T-helper 1 cell (primary cell): ENCODE measurements at places on chromosomes 11 and 22.

DNA sequence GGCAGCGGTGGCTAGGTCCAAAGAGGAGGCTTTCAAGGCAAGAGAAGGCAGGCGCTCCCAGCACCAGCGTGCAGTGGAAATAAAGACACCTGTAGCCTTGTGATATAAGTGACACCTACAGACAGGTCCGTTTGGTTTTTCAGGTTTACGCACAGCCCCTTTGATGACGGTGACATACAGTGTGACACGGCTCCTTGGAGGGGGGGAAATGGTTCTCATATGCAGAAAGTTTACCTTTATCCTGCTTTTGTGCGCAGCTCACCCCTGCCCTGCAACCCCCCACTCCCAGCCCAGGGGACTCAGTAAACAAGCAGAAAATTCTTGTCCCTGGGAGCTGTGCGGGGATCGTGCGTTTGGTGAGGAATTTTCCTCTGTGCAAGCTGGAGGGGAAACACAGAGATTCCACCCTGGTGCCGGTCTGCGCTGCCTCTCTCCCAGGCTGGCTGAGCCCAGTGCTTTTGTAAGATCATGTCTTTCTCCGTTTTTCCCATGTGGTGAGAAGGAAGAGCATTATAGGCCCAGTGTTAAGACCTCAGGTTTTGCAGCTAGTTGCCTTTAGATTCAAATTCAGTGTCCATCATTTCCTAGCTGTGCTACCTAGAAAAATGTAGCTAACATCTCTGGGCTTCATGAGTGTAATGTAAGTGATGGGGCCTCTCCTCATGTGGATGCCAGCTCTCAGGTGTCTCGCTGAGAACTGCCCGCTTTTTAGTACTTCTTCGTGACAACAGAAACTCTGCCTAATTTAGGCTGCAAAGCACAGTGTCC is at the start of gene ELF5:
Gene ELF5 (minus strand): TSS at position 113 of the 768 bp plus-strand sequence. CDS start 8,045 bp downstream, outside the sequence.
- DNase-seq = no peak

- no peak for DNase-seq
These were observed 921.0 kb downstream of the KCNA4 start for GRCh38 chr11:29095821-29096220.

DNA sequence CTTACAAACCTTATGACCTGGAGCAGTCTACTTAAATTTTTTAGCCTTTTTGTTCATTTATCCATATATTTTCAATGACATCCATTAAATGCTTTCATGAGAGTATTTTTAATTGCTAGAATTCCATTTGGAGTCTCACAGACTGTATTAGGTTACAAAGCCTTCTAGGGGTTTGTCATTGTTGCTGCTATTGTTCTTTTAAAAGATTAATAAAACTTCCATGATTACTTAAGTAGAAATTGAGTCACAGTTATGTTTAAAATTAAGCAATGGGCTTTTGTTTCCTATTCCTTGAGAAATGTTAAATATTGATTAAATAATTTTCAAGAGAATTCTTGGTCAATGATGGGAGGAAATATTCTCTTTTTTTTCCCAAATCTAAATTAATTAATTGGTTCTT is 1408.4 kb upstream of the RAG2 start:
- no peak for DNase-seq

DNA sequence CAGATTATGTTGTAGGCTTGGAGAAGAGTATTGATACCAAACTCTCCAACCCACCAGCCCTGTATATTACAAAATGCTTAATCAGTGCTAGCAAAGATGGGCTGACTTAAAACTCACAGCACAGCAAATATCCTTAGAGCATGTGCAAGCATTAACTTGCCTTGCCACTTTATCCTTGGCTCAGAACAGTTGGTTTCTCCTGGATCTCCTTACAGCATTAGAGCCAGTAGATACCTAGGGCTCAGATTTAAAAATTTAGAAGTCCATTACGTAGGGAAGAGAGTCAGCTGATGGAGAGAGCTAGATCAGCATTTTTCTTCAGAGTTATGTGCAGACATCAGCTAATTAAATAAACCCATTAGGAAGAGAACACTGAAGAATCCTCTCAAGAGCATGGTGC is 198.5 kb upstream of the ZBED5 start:
- DNase-seq = no peak

DNA sequence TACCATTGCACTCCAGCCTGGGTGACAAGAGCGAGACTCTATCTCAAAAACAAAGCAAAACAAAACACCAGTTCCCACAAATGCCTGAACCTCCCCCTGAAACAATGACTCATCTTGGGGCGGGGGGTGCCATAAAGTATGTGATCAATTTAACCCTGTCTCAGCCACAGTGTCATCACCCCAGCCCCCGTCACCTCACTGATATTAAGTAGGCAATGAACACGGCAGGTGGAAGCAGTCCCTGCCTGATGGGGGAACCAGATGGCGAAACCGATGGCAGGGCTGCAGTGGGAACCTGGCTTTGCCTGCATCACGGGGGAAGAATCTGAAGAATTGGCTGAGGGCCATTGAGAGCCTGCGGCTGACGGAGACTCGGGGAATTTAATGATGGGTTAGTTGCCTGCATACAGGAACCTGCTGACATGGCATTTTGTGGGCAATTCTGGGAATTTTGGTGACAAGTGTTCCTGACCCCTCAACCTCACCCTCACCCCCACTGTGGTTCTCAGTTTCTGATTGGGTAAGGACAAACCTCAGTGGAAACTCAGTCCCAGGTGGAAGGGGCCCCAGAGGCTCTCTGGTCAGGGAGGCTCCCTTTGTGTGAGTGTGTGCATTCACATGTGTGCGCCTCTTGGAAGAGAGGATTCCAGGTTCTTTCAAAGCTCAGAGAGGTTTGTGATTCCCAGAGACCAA is 39.1 kb upstream of the SHISAL1 start:
- no peak for DNase-seq

- DNase-seq = peak; percentile 41
These were observed 1.3 kb upstream of the KDM2A start for GRCh38 chr11:67117672-67118180.

- no peak for DNase-seq
These were observed at the start of gene CNTN5 for GRCh38 chr11:99020352-99021225. Gene CNTN5, plus strand, starts transcription at chr11:99020949.

DNA sequence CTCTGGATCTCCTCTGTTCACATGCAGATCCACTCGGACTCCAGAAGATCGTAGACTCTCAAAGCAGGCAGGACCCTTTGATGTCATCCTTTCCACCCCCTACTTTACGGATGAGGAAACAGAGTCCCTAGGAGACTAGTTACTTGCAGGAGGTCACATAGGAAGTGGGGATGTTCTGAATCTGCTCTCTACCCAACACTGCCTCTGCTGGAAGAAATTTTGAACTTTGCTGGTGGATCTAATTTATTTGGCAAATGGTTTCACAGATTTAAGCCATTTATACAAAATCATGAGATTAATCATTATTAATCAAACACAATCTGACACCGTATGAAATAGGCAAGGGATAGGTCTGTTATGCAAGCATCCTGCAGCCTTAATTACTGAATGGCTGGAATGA is 55.0 kb upstream of the USP47 start:
- no peak for DNase-seq

DNA sequence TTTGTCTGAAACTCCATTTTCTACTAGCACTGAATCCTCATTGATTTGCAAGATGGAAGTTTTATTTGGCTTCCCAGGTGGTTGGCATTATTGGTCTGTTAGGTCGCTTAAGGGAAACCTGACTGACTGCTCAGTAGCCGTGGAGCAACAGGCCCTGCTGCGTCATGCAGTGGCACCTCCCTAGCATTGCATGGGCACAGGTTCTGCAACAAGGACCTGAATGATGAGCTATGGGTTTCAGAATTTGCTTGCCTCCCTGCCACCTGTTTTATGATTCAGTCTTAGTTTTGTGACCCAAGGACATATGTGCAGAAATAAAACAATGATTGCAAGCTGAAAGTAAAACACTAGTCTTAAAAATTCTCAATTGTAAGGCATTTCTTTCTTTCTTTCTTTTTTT is 128.5 kb downstream of the SLC1A2 start:
- DNase-seq = no peak

GRCh38 chr11:16933756-16934603 is 80.2 kb downstream of the PLEKHA7 start:
- DNase-seq = no peak

DNA sequence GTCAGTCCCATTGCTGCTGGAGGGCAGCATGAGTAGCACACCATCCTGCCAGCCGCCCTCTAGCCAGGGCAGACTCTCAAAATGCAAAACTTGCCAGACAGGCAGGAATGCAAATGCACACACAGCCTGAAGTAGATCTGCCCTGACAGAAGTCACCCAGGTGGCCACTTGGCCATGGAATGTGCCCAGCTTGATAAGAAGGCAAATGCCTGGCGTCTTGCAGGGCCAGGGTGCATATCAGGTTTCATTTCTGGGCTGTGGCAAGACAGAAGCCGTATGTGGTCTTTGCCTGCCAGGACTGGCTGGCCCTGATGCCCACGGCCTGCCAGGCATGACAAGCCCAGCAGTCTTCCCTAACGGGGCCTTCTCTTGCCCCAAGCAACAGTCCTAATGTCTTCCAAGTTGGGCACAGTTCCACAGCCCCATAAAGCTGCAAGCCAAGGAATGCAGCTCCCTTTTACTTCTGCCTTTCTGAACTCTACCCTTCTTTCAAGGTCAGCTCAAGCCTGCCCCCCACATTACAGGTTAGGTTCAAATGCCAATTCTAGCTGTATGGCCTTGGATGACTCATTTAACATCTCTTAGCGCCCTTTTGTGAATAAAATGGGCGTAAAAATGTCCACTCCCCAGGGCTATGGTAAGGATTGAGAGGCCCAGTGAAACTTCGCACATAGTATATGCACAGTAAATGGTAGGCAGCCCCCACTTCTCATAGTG is 29.7 kb downstream of the POU2AF3 start:
- no peak for DNase-seq

- peak; percentile 8 for DNase-seq
These were observed 114.8 kb downstream of the KCNQ1OT1 start for GRCh38 chr11:2584812-2585565.

DNA sequence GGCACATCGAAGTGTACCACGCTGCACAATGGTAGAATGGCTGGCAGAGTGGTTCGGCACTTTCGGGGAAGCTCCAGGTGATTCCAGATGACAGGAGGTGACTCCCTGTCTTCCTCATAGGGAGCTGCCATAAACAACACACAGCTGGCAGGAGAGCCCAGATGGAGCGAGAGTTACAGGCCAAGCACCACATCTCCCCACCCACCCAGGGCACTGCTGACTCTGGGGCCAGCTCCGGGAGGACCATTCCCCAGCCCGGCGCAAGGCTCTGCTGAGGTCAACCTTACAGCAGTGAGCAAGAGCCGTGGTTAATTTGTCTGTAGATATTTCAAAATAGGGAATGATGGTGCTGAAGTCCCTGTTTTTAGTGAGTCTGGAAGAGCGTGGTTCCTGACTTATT is 78.8 kb upstream of the HMGXB4 start:
- DNase-seq = no peak

DNA sequence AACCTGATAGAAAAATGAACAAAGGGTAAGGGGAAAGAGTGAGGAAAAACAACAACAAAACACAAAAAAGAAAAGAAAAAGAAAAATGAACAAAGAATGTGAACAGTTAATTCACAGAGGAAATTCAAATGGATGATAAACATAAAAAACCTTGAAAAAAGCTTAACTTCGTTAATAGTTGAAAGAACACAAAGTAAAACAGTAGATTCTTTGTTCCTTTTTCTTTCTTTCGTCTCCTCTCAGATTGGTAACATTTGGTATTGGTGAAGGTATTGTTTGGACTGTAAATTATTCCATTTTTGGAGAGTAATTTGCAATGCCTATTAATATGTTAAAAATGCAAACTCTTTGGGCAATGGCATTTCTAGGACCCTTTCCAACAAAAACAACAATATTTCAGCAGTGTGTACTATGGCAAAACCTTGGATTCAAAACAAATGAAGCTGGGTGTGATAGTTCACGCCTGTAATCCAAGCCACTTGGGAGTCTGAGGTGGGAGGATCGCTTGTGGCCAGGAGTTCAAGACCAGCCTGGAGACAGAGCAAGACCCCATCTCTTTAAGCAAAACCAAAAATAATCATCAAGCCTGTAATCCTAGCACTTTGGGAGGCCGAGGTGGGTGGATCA is 3.3 kb upstream of the BACE1 start:
- no peak for DNase-seq

- no peak for DNase-seq
These were observed 55.2 kb downstream of the SLC1A2 start for GRCh38 chr11:35363854-35364780.

GRCh38 chr11:35390737-35391682 is 28.3 kb downstream of the SLC1A2 start:
- DNase-seq = no peak

DNA sequence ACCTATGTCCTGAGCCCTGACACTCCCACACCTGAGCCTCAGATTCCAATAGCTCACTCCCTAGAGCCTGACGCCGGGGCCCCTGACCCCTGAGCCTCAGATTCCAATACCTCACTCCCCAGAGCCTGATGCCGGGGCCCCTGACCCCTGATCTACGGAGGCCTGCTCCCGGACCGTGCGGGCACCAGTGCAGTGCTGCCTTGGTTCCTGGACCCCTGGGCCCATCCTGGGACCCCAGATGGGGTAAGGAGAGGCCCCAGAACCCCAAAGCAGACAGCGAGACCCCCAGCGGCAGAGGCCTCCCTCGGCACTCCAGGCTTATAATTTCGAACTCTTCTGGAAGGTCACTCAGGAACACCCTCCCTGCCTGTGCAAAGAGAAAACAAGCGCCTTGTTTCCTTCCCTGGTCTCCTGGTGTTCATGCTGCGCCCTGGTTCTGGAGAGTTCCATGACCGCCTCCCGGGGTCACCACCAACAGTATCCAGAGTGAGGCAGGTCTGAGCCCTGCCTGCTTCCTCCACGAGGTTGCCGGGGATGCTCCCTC is 7.5 kb downstream of the SUSD2 start:
- no peak for DNase-seq

DNA sequence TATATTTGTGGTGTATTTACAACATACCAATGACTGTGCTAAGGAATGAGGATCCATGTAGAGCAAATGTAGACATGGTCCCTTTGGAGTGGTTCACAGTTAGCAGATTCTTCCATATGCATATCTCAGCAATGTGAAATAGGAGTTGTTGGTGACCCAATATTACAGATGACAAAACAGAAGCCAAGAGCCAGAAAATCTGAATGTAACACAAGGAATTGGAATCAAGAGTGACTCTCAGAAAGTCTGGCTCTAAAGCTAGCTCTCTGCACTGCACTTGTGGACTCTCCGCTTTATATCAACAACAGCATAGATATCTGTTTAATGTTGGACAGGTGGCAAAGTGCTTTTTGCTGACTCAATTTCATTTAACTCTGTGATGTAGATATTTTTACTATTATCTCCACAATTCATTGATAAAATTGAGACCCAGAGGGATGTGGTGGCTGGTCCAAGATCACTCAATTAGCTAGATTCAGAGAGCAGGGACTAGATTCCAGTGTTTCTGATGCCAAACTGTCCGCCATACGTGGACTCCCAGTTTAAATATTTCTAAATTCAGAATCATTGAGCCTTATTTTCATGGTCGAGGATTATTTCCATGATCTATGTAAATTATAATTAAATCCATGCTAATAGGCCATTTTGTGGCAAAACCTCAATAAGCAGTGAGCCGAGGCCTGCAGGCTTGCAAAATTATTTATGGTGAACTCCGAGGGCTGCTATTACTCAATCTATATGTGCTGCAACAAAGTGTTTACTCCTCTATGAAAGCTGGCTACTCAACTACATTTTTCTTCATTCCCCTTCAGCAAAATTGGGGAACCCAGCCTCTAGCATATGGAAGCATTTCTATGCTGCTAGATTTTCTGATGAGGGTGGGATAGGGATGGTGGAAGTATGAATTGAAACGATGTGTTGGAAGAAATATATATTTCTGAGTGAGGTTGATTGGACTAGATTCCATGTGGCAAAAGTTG is 21.1 kb upstream of the TENM4 start:
- no peak for DNase-seq
